Activated CD4-positive, alpha-beta T cell treated with anti-CD3 and anti-CD28 coated beads, Interleukin-2, amount 10 ng/mL, durations not matched to agents 24 days and 14 days (primary cell): ENCODE measurements at places on chromosomes 11 and 22. TPM values are rescaled to one million over a fixed set of nuclear protein-coding genes. Genes with fewer than 3 reads are reported as not detected.

GRCh38 chr11:13008061-13008435, 1.1 kb upstream of the RASSF10 start:
- no peak for DNase-seq
- H3K36me3 ChIP-seq, result no peaks in the 10 kb centered on the region
- no peaks in the 10 kb centered on the region for H3K4me1 ChIP-seq
- H3K27ac ChIP-seq, result no peak overlapping the region

- DNase-seq, result no peak
- no peak overlapping the region for H3K4me3 ChIP-seq
- no peaks in the 10 kb centered on the region for H3K27me3 ChIP-seq
- no peaks in the 10 kb centered on the region for H3K36me3 ChIP-seq
- no peaks in the 10 kb centered on the region for H3K4me1 ChIP-seq
These were observed 661.3 kb upstream of the B3GAT1 start for GRCh38 chr11:135073381-135073780.

Gene MYEOV
- 0.21 and 0.83 TPM in 2 replicates for total RNA-seq

DNA sequence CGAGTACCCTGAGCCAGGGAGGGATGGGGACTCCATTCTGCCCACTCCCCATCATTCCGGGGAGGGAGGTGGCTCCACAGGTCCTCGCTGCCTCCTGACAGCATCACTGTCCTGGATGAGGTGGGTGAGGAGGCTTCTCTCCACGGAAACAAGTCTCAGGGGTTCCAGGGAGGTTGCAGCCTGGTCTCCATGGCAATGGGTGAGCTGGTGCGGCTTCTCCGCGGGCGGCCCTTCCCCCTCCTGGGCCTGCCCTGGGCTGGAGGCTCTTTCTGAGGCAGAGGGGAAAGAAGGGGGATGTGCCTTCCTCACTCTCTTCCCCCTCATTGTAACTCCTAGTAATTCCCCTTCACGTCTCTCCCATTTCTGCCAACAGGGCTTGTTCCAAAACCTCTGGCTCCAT, 37.1 kb upstream of the PARVG start:
- no peak for DNase-seq
- H3K4me3 ChIP-seq, result no peak overlapping the region
- peaks cover 22% of the 10 kb centered on the region for H3K36me3 ChIP-seq
- H3K27me3 ChIP-seq, result no peaks in the 10 kb centered on the region
- no peak overlapping the region for H3K27ac ChIP-seq
- H3K4me1 ChIP-seq, result no peaks in the 10 kb centered on the region

GRCh38 chr11:93870616-93871015, 20.2 kb upstream of the VSTM5 start:
- H3K27me3 ChIP-seq, result peaks cover 8% of the 10 kb centered on the region
- H3K4me1 ChIP-seq, result no peaks in the 10 kb centered on the region
- no peak overlapping the region for H3K4me3 ChIP-seq
- H3K27ac ChIP-seq, result no peak overlapping the region
- no peak for DNase-seq

GRCh38 chr11:118679483-118679882, at the start of gene TREH:
TSS of gene TREH (minus strand) at chr11:118679650. CDS start at chr11:118679627, 23 bp downstream.
- H3K27ac ChIP-seq, result no peak within 1 kb of the TSS
- H3K36me3 ChIP-seq, result no peaks in the 10 kb centered on the region
- DNase-seq, result no peak
- no peak within 1 kb of the TSS for H3K4me3 ChIP-seq
- peaks cover 12% of the 10 kb centered on the region for H3K27me3 ChIP-seq
- no peaks in the 10 kb centered on the region for H3K4me1 ChIP-seq

Gene CAPN5
- 0.30 TPM in 1 of 2 replicates, not detected in the other for total RNA-seq

- no peaks in the 10 kb centered on the region for H3K4me1 ChIP-seq
- no peaks in the 10 kb centered on the region for H3K27me3 ChIP-seq
- H3K27ac ChIP-seq, result no peak overlapping the region
- no peaks in the 10 kb centered on the region for H3K36me3 ChIP-seq
- H3K4me3 ChIP-seq, result no peak overlapping the region
- no peak for DNase-seq
These were observed 964.9 kb downstream of the NTM start for GRCh38 chr11:132335311-132335710.

Gene GUCY1A2
- total RNA-seq, result not detected in 2 replicates

GRCh38 chr11:7381937-7382336, 103.4 kb upstream of the OLFML1 start:
- no peak overlapping the region for H3K4me3 ChIP-seq
- peaks cover 2% of the 10 kb centered on the region for H3K27me3 ChIP-seq
- H3K27ac ChIP-seq, result no peak overlapping the region
- no peaks in the 10 kb centered on the region for H3K36me3 ChIP-seq

DNA sequence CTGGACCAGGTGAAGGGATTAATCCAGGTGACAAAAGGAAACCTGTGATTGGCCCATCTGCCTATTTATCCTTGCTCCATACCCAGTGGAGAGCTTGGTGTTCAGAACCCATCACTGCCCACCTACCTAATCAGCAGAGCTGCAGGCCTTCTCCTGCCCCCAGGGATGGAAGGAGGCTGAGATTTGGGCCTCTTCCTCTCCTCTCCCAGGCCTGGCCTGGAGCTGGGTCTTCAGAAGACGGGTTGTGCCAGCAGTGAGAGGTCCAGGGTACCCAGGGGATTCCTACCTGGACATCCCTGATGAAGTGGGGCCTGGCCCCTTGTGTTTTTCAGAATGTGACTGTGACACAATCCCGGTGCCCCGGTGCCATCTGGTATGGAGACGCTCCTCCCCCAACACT, 80.3 kb upstream of the MYOD1 start:
- no peaks in the 10 kb centered on the region for H3K27me3 ChIP-seq
- no peaks in the 10 kb centered on the region for H3K36me3 ChIP-seq
- DNase-seq, result peak; percentile 34

DNA sequence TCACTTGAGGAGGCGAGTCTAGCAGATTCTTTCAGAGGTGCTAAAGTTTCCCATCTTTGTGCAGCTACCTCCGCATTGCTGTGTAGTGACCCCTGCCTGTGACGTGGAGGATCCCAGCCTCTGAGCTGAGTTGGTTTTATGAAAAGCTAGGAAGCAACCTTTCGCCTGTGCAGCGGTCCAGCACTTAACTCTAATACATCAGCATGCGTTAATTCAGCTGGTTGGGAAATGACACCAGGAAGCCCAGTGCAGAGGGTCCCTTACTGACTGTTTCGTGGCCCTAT, 8.9 kb upstream of the SAMM50 start:
- no peak overlapping the region for H3K4me3 ChIP-seq
- H3K4me1 ChIP-seq, result no peaks in the 10 kb centered on the region
- peaks cover 3% of the 10 kb centered on the region for H3K27me3 ChIP-seq
- no peaks in the 10 kb centered on the region for H3K36me3 ChIP-seq

DNA sequence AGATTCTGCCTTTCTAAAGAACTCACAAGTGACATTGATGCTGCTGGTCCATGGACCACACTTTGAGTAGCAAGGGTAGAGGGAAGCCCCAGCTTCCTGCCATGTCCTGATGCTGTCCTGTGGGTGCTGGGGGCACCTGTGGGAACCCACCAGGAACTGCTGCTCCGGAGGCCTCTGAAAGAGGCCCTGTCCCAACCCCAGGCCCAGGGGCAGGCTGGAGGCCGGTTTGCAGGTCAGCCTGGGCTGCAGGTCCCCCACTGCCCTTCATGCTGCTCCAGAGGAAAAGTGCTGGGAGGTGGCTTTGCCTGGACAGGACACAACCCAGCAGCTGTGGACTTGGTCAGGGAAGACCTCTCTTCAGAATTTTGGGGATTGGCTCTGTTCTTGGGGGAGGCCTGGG, 44.8 kb upstream of the SLC22A12 start:
- H3K4me1 ChIP-seq, result no peaks in the 10 kb centered on the region
- no peak overlapping the region for H3K27ac ChIP-seq
- H3K4me3 ChIP-seq, result no peak overlapping the region

Gene PTDSS2
- total RNA-seq, result 31.0 and 31.8 TPM in 2 replicates

- peaks cover 4% of the 10 kb centered on the region for H3K27me3 ChIP-seq
- H3K4me3 ChIP-seq, result no peak overlapping the region
- no peaks in the 10 kb centered on the region for H3K36me3 ChIP-seq
- DNase-seq, result no peak
These were observed 186.1 kb downstream of the SHANK2 start for GRCh38 chr11:71066311-71066710.

DNA sequence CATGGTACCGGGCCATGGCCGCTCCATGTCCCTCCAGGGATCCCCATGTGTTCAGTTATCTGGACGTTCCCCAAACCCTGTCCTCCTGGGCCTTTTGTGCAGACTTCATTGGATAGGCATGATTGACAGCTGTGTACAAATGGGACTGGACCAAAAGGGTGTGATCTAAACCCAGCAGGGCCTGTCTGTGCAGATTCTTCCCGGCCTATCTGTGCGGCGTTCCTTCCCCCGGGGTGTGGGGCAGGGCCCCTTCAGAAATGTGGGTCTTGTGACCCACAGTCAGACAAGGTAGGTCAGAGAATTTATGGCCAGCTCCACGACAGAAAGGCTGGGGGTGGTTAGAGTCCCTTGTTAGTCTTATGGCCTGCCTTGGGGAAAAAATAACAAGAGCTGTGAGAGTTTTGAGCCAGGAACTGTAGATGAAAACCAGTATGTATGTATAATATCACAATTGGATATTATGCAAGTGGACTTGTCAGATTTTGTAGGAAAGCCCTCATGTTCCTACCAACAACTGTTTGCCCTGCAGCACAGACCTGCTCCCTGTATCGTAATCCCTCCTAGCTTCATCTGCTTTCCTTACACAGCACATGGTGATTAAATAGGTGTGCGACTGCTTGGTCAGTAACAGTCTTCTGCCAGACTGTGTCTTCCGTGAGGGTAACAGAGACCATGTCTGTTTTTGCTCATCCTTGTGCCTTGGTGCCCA, 31.7 kb downstream of the AP2A2 start:
- no peak overlapping the region for H3K4me3 ChIP-seq
- no peak overlapping the region for H3K27ac ChIP-seq
- no peak for DNase-seq
- peaks cover 4% of the 10 kb centered on the region for H3K4me1 ChIP-seq

DNA sequence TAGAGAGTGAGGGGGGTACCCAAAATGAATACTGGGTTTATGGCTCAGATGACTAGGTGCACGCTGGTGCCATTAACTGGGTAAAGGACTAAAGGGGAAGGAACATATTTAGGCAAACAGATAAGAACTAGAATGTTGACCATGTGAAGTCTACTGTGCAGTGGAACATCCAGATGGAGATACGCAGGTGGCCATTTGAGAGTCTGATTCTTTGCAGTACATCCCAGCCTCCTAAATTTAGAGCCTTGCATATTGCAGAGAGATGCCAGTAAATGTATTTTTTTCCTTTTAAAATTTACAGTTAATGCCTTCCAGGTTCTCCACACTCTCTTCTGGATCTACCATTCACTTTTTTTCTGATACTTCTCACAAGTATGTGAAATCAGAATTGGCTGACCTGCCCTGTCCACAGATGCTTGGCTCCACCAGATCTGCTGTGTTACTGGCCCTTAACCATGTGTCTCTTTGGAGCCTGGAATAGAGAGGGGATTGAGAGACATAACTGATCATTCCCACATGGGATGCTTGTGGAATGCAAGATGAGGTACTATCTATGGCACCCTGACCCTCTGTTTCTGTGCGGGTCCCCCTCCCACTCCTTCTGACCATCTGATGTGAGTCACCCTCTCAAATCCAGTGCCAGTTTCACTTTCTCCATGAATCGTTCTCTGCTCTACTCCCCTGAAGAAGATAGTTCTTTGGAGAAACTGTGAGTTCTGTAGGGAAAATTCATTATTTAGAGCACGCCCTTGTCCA, 77.0 kb upstream of the NCAM1 start:
- H3K4me3 ChIP-seq, result no peak overlapping the region
- H3K27ac ChIP-seq, result no peak overlapping the region
- H3K36me3 ChIP-seq, result no peaks in the 10 kb centered on the region
- no peaks in the 10 kb centered on the region for H3K27me3 ChIP-seq
- H3K4me1 ChIP-seq, result peaks cover 18% of the 10 kb centered on the region

DNA sequence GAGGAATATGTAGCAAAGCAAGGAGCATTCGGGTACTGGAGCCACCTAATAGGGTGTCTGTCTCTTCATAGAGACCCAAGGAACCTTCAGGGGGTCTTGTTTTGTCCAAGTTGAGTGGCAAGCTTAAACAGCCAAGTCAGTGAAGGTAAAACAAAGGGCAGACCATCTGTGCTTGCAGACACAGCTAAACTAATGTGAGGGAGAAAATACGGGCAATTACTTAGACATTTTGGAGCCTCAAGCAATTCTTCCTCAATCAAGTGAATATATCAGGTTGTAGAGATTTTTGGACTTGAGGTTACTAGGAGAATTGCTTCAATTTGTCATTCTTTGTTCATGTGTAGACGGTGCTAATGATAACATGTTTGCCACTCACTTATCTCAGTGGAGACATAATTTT, 148.2 kb upstream of the ARHGAP20 start:
- no peaks in the 10 kb centered on the region for H3K36me3 ChIP-seq
- no peaks in the 10 kb centered on the region for H3K27me3 ChIP-seq
- H3K4me3 ChIP-seq, result no peak overlapping the region
- DNase-seq, result no peak

Gene HPS4
- total RNA-seq, result 47.0 and 51.2 TPM in 2 replicates
